GM13976 (cell line): ENCODE measurements at places on chromosomes 5 and 9.

DNA sequence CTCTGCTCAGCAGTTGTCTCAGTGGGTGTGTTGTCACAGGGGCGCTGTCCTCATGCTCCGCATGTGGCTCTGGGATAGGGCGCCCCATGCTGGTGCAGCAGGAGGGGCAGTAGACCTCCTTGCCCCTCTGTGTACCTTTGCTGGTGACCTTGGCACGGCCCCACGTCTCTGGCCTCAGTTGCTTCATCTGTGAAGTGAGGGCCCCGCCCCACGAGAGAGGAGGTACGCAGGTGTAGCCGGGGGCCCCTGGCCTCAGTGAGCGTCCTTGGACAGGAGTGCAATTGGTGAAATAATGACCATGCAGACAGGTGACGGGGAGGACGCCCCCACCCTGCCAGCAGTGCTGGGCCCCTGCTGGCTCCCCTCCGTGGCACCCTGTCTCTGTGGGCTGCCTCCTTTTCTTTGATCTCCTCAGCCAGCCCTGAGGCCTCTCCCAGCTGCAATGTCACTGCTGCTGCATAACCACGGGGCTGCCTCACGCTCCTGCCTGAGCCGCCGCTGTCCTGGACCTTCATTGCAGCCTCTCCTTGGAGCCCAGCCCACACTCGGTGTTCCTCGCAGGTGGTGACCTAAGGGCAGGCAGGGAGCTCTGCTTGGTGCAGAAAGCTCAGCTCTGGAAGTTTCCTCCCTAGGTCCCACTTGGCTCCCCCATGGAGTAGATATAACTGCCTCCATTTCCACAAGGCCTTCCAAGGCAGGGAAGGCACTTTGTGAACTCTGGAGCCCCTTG, 57.3 kb downstream of the PHF2 start:
- peak; percentile 20 for DNase-seq

DNA sequence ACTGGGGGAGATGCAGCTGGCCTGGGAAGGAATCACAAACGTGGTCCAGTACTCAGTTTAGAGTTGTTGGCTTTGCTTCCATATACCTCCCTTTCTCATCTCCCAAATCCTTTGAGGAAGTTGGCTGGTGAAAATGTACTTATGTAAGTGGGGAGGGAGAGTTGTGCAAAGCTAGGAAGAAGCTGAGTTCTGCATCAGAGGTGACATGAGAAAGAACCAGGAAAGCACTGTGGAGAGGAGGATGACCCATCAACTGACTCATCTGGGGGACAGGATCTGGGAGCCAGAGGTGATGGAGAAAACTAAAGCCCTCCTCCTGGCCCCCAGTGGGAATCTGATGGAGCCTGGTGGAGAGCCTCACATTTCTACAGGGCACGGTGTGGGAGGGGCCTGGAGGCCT, 16.2 kb downstream of the KCNMB1 start:
- no peak for DNase-seq

DNA sequence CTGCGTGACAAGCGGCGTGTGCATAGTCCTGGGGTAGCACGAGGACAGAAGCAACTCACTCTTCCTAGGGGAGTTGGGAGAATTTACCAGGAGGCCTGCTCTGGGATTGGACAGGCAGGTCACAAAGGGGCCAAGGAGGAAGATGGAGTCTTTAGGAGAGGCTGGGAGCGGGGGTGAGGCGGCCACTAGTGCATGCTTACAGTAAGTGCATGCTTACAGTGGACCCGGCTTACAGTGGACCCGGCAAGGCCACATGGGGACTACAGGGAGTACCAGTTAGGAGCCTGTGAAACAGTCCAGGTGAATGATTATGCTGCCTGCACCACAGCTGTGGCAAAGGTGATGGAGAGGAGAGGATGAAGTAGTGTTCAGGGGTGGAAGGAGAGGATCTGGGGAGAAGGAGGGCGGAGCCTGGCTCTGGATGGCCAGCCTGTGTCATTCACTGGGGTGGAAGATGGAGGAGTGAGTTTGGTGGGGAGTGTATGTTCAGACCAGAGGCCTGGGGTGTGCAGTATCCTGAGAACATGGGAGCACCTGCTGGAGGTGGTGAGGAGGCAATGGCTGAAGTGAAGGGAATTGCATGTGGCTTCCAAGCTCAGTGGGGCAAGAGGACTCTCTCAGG, 78.7 kb downstream of the CRB2 start:
- no peak for DNase-seq

DNA sequence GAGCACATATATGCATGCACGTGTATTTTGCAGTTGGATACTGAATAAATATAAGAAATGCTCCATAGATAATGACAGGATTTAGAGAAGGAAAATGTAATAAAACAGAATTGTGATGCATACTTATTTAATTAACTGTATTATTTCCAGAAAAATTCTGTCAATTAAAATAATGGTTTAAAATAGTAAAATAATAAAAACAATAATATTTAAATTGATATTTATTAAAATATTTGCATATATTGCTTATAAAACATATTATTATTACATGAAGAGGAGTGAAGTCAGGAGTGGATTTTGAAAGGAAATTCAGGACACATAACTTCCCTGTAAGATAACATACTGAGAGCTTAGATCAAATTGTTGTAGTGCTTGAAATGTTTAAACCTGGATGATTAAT, 21.4 kb upstream of the EDIL3 start:
- no peak for DNase-seq

- DNase-seq, result no peak
Measured at GRCh38 chr5:961002-961710, 47.4 kb upstream of the NKD2 start.

DNA sequence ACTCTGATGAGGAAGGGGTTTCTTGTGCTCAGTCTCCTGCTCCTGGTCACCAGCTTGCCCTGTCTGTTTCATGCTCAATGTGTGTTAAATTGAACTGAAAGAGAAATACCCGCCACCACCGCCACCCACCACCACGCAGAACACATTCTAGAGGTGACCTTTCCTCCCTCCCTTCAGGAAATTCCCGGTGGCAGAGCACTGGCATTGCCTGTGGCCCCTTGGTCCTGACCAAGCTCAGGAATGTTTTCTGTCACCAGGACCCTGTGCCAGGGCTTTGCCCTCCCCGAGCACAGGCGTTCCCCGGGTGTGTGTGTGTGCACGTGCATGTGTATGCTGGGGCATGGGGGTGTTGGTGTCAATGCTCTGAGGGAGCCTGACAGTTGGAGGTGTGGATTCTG, 10.2 kb upstream of the SLC25A51 start:
- no peak for DNase-seq

DNA sequence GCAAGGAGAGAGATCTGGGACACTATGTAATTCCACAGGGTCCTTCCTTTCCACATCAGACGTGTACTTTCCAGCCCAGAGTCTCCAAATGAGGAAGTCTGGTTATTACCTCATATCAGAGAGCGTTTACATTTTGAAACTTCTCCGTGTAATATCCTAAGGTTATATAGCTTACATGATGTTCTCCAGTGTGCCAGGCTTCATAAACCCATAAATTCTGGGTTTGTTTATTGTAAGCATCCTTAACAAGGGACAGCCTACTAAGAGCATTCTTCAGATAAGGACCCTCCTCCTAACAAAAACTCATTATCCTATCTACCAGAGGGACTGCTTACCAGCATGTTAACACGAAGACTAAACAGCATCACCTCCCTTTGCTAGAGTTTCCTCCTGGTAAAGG, 17.9 kb downstream of the SRFBP1 start:
- no peak for DNase-seq

- DNase-seq, result no peak
Measured at GRCh38 chr5:43242196-43242595, 50.2 kb downstream of the NIM1K start.

DNA sequence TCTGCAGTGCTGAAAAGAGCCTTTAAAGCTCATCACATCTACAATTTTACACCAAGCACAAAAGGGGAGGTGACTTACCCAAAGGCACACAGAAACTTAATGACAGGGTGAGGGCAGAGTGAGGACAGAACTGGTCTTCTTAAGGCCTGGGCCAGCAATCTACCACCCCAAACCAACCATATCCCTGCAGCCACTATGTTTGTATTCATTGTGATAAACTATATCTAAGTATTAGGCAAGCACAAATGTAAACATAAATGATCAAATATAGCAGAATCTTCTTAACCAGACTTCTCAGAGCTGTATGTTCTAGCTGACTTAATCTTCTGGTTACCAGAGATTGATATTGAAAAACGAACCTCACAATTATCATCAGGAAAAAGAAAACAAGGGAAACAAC, 47.9 kb upstream of the RNF38 start:
- DNase-seq, result no peak

GRCh38 chr5:78638973-78639669, 9.5 kb downstream of the LHFPL2 start:
- DNase-seq, result no peak
